Activated naive CD4-positive, alpha-beta T cell (primary cell): ENCODE measurements at places on chromosomes 7 and 10.

DNA sequence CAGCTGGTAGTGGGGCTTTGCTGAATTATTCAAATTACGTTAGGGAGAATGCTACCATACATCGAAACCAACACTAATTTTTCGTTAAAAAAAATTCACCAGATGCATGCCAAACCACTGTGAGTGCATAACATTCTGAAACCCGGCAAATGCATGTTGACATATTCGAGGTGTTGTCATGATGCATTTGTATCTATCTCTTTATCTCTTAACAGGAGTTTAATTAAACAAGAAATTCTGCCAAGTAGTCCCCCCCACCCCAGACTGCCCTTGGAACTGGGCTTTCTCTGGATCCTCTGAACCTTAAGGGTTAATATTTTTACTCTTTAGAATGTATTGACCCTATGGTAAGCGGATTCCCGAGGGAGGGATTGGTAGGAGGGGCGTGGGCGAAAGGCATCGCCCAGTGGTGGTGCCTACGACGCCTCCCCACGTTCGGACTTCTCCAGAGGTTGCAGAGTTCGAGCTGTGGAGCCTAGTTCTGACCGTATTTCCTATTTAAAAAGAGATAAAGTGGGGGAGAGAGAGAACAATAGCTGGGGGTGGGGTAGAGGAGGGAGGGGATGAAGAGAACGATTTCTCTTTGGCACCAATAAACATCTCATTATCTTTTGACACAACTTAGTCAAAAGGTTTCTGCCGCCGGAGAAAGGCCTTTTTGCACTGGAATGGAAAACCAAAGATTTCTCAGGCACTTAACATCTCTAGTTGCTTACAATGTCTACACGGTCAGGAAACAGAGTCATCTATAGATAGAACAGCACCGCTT, 7.2 kb downstream of the DLX6 start:
- no peak for DNase-seq

DNA sequence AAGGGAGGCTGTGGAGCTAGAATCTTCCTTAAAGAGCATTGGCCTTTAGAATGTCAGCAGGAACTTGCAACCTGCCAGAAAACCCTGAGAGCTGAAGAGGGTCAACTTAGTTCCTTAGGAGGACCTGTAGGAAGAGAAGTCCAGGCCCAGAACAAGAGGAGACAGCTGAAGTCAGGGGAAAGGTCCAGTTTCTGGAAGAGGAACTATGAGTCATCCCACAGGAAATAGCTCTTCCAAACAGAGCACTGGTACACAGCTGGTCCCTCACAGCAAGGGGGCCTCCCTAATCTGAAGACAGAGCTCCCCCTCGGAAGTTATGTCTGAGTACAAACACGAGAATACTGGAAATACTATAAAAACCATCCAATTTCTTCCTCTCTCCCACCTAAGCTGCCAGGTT, 98.9 kb downstream of the HERPUD2 start:
- DNase-seq, result no peak

DNA sequence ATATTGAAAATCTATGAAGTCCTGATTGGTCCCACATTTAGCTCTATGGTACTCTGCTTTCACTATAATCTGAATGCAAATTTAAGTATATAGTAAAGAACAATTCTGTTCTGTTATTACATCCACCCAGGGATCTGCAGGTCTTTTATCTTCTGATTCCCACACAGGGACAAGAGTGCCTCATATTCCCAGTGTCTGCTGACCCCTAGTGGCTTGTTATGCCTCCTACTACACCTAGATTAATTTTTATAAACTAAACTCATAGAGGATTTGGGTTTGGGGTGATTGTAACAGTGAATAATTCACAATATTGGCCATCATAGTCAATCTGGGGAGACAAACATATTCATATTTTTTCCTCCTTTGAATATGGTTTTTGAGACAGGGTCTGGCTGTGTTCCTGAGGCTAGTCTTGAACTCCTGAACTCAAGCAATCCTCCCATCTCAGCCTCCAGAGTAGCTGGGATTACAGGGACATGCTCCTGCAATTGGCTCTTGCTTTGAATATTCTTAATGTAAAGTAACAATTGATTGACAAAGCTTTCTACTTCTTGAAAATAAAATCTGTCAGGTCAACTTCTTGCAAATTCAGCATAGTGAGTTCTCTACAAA, 282.1 kb downstream of the KCND2 start:
- no peak for DNase-seq

GRCh38 chr7:48728799-48729198, 195.5 kb upstream of the CDC14C start:
- DNase-seq, result no peak

GRCh38 chr10:8712656-8713055, 658.2 kb downstream of the GATA3 start:
- no peak for DNase-seq

DNA sequence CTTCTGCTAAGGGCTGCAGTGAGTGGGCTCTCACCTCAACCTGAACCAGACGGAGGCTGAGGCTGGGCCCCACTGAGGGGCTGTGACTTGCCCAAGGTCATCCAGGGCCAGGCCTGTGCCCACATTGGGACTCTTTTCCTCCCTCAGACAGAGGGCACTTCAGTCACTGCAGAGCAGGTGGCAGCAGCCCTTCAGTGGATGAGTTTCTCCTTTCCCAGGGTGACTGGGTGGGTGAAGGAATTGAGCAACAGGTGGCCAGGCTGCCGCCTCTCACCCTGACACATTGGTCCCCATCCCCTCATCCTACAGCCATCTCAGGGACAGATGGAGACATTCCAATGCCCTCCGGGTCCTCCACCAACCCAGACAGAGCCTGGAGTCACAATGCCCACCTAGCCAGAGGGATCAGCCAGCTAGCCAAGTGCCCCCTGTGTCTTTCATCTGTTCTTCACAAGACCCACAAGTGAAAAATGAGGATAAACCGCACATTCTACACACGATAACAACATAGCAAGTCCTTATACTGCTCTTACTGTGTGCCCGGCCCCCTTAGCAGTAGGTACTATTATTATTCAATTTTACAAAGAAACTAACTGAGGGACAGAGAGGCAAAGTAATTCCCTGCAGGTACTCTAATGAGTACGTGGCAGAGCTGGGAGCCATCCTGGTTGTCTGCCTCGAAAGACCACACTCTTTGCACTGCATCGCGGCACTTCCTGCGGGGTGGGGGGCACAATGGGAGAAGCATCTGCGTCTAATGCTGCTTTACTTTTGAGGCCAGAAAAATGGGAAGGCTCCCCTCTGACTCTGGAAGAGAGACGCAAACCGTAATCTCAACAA, 1.7 kb upstream of the SLC18A3 start:
- DNase-seq, result no peak

DNA sequence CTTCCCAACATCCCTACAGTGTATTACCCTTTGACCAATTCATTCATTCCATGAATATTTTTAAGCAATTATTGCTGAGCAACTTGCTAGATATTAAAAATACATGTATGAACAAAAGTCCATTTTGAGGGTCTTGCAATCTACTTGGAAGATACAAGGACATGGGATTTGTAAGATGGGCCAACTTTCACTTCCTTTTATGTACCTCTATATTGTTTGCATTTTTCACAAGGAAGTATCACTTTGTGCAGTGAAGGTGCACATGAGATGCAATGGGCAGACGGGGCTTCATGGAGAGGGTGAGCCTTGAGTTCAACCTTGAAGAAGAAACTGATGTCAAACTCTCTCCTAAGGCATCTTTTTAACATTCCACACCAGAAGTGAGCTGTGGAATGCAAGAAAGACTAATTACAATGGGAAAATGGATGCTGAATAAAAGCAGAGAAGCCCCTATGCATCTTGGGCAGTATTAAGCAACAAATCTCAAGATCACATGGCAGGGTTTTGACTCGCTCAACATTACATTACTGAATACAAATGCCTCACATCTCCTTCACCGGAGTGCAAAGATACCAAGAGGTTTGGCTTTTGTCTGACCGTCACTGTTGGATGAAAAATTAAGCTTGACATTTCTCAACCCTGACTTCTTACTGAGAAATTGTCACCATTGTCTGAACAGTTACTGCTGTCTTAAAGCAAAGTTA, 341.5 kb downstream of the ELMO1 start:
- no peak for DNase-seq

DNA sequence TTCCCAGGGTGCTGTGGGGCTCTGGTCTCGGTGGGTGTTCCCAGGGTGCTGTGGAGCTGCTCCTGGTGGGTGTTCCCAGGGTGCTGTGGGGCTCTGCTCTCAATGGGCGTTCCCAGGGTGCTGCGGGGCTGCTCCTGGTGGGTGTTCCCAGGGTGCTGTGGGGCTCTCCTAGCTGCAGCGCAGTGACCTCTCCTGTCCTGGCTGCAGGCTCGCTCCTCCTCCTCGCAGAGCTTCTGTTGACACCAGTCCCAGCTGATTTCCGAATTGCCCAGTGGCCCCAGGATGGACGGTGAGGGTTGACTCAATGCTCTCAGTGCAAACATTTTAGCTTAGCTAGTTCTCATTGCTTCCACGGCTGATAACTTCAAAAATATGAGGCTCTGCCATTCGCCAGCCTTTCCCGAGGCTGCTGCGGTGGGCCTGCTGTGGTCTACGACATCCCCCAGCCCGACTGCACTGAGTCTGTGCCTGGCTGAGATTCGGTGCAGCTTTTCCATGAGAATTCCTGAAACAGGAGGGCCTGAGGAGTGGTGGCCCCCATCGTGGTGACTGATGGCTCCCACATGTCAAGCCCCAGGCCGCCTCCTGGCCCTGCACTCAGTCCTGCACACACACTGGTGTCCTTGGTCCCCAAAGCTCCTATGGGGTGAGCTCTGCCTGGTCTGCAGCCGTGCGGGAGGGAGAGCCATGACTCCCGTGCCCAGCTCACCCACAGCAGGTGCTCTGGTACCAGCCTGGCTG, 58.3 kb upstream of the NKX6-2 start:
- no peak for DNase-seq

- no peak for DNase-seq
These were observed 10.7 kb downstream of the PSAP start for GRCh38 chr10:71840177-71840957.

- DNase-seq, result no peak
These were observed 9.6 kb downstream of the NEURL1 start for GRCh38 chr10:103502849-103503660.

DNA sequence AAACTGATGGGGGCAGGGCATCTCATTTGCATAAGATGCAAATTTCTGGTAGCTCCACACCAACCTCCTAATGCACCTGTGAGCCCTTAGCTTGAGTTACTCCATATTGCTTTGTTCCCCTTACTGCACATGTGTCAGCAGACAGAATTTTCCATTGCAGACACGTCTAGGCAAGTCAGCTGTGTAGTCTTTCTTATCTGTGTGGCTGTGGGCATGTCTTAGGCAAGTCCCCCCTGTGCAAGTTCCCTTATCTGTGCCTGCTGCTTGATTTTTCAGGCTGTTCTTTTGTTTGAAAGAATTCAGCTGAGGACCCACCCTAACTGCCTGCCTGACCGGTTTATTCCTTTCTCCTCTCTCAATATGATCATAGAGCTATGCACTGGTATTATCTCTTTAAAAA, 28.5 kb upstream of the TRIM24 start:
- no peak for DNase-seq

GRCh38 chr7:130153211-130153908, 51.8 kb downstream of the TMEM209 start:
- no peak for DNase-seq

DNA sequence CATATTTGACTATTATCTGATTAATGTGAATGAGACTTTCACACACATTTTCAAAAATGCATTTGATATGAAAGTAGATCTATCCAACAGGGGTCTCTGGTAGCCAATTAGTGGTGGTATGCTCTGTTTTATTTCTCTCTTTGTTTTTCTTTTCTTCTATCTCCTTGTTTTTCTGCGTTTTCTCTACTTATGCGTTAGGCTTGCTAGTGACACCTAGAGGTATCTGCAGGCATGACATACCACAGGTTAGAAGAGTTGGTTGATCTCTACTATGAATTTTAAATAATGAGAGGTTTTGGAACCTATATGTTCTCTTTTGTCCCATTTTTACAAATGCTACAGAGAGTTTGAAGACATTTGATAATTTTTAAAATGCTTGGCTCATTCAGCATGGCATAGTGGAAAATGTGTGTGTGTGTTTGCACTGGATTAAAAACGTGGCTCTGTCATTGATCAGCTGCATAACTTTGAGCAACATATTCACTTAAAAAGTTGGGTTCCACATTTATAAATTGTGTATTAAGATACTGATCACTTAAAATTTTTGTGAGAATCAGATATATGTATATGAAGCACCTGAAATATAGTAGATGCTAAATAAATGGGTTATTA, 28.1 kb upstream of the PLXDC2 start:
- DNase-seq, result no peak

DNA sequence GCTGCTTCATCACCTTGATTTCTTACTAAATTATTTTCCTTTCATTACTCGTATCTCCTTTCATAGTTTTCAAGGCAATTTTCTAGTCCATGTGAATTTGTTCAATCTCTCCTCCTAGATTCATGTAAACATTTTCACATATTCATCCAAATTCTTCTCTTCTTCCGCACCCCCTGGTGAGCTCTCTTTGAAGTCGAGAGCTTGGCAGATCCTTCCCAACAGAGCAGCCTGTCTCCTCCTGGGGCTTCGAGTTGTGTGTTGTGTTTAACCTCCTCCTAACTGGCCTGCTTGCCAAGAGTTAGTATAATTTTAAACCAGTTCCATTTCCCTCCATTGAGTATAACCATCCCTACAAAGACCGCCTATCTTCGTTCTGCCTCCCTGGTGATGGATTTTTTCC, 272.4 kb upstream of the CELF2 start:
- DNase-seq, result no peak

GRCh38 chr7:1669954-1670893, at the start of gene ELFN1:
Gene ELFN1, plus strand, starts transcription at chr7:1670277. Its CDS starts 74,320 bp downstream, at chr7:1744597.
- no peak for DNase-seq

DNA sequence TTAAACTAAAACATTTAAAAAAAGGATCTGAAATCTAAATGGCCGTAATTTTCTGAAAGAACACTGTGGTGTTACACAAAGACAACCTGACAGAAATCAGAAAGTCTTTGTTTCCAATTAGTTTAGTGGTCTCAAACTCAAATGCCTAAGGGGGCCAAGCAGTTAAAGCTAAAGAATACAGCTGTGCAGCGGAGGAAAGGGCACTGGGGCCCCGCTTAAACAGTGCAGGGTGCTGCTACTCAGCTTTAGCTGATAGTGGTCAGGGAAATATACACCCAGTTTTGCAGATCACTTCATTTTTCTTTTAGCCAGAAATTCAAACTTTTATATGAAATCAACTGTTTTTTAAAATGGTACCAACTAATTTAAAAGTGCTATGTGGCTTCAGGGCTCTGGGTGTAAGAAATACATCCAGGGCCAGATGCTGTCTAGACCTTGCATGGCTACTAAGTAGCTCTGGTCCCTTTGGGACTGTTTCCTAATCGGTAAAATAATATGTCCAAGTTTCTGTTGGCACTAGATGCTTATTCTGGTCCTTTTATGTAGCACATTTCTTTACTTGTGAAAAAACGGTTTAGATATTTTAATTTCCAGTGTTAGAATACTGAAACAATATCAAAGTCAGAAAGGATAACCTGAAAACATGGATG, 161.8 kb upstream of the LAMB4 start:
- DNase-seq, result no peak

- no peak for DNase-seq
These were observed 652.4 kb downstream of the CNTNAP2 start for GRCh38 chr7:146768957-146769356.
